ENCODE measurements at places on chromosomes 3 and 15.
A peak's percentile ranks its signal among the peaks of the same experiment; 100 is the strongest.

- no peak for DNase-seq
Measured at GRCh38 chr15:79479616-79480015, 47.5 kb downstream of the MINAR1 start.

- DNase-seq: no peak
Measured at GRCh38 chr15:39657668-39658067, 76.8 kb downstream of the THBS1 start.

- DNase-seq: peak; percentile 66
Measured at GRCh38 chr3:43894176-43895049, 203.7 kb downstream of the ABHD5 start.

DNA sequence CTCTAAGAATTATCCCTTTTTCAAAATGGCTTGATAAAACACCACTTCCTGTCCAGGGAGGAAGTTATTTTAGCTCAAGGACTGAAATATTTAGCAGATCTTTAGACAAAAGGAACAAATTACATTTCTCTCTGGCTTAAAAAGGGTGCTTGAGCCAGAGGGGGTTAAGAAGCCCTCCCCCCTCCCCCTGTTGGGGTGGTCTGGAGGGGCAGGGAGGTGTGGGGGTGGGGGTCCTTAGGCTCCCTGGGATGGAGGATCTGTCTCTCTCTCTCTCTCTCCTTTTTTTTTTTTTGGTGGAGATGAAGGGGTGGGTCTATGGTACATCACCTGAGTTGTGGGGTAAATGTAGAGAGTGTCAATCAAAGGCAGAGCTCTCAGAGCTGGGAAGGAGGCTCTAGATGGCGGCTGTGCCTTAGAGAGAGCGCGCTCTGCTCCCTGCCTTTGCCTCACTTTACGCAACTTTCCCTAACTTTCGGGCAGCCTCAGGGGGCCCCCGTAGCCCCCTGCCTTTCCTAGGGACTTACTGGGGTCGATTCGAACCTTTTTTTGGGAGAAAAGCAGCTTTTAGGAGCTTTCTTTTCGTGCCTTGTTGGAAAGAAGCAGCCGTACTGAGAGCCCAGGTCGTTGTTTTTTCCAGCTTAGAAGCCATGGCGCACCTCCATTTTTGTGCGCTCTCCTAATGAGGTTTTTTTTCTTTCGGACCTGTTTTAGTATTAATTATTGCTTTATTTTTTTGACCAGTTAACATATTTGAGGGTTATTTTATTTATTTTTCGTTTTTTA lies at the start of gene CHD2:
Gene CHD2, plus strand, starts transcription at position 377 of the 783 bp plus-strand sequence. CDS start 914 bp downstream, outside the sequence.
- DNase-seq: peak; percentile 64

Data from neural crest cell (in vitro differentiated cells).